Pulmonary artery endothelial cell (primary cell): ENCODE measurements at places on chromosomes 12 and 14. TPM values are rescaled to one million over a fixed set of nuclear protein-coding genes. Genes with fewer than 3 reads are reported as not detected.

The RND1 gene
- total RNA-seq, result 1.4 and 3.7 TPM in 2 replicates

The OR9K2 gene
- total RNA-seq, result not detected in 2 replicates

The UBR7 gene
- total RNA-seq, result 46.1 and 80.3 TPM in 2 replicates

The SLC16A7 gene
- total RNA-seq, result 10.7 and 12.4 TPM in 2 replicates

The FGD6 gene
- 15.0 and 17.2 TPM in 2 replicates for total RNA-seq

The NOC4L gene
- total RNA-seq, result 15.2 and 22.4 TPM in 2 replicates

The CD163L1 gene
- 1.3 and 2.0 TPM in 2 replicates for total RNA-seq

The MYO1H gene
- not detected in 2 replicates for total RNA-seq

The SPATA7 gene
- 8.3 and 10.2 TPM in 2 replicates for total RNA-seq
